Skeletal muscle cell (primary cell): ENCODE measurements at places on chromosomes 7 and 10.

GRCh38 chr10:44962870-44963738 is 3.5 kb downstream of the RASSF4 start:
- DNase-seq = peak; percentile 71

DNA sequence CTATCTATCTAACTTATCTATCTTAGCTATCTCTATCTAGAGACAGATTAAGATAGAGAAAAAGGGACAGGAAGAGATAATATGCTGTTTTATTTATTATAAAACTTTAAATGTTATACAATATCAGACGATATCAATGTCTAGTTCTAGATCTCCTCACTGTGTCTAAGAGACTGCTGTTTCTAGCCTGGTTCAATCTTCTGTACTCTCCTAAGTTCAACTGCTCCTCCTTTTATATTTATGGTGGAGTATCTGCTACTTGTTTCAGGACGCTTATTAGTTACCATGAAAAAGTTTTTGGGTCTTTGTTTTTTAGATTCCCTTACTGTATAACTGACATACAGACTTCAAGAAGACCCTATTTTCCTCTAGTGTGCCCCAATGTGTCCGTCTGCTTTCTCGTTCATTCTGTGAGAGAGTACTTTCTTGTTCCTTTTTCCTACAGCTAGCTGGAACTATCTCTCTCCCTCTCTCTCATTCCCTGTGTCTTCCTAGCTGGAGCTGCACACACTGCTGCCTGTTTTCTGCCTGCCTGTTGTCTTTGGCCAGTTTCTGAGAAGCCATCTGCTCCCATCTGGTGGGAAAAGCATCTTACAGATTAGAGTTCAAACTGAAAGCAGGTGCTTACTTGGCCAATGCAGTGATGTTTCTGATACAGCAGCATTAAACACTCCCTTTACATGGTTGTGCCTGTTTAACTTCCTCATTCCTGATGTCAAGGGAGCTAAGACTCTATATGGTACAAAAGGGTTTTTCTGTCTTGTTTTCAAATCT is 49.4 kb upstream of the ARL4A start:
- no peak for DNase-seq

GRCh38 chr7:155963771-155964195 is 151.5 kb upstream of the SHH start:
- DNase-seq = no peak

GRCh38 chr10:51010977-51011376 is 63.3 kb upstream of the PRKG1 start:
- DNase-seq = no peak

- no peak for DNase-seq
Observed at GRCh38 chr7:102101111-102101551, 185.5 kb upstream of the SH2B2 start.

- no peak for DNase-seq
Observed at GRCh38 chr10:124283215-124283948, 135.3 kb downstream of the OAT start.

- DNase-seq = no peak
Observed at GRCh38 chr7:22082553-22082885, 136.8 kb upstream of the CDCA7L start.

- DNase-seq = no peak
Observed at GRCh38 chr10:19096501-19097073, 48.0 kb downstream of the MALRD1 start.

GRCh38 chr10:2011106-2011716 is 273.9 kb upstream of the ADARB2 start:
- DNase-seq = no peak

DNA sequence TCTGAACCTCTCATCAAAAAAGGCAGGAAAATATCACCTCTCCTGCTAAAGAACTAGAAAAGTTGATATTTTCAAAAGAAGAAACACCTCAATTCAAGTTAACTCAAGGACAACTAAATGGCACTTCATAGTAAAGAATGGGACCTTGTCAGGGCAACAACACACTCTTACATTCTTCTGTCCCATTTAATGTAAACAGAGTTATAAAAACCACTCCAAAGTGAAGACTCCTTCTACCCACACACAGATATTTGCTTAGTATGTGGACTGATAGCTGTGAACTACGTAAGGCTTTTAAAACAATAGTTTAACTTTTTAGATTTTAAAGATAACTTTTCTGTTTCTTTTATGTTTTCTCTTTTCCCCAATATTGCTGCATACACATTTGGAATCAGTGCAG is 118.3 kb downstream of the ZNF37A start:
- no peak for DNase-seq
